ENCODE measurements at places on chromosomes 6 and 20.

DNA sequence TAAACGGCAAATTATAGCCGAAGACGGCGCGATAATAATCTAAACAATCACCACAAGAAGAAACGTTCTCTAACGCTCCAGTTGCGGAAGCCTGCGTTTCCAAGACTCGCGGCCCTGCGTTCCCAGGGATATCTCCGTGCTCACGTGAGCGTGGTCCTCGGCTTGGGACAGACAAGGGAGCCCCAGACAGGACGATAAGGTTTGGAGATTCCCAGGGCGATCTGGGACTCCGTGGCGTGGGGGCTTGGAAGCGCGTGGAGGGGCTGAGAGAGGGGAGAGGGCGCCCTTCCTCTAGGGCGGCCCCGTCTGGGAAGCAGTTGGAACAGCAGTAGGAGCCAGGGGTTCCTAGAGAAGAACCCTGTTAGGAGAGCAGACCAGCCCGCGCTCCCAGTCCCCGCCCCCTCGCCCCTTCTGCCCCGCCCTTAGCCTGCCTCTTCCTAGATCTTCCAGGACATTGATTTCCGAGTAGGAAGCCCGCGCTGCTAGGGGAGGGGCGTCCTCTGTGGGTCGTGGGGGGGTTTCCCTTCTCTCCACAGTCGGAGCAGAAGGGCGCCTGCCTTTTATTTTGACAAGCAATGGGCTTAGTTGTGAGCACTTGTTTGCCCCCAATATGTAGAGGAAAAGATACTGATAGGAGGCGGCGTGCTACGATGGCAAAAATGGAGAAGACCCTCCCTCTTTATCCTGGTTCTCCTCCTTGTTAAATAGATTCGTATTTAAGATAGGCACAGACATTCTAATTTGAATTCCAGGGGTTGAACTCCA lies 10.6 kb downstream of the NRN1 start:
- no peak for DNase-seq

- no peak for DNase-seq
Measured at GRCh38 chr6:38695227-38695900, 7.6 kb downstream of the GLO1 start.

- DNase-seq = no peak
Measured at GRCh38 chr6:97294451-97294850, 11.4 kb upstream of the MMS22L start.

GRCh38 chr6:54426995-54427394 lies 118.8 kb downstream of the TINAG start:
- DNase-seq = no peak

Data from bone marrow (tissue), 2 donors.